ENCODE measurements at places on chromosomes 7 and 10.

GRCh38 chr7:111320133-111320532 is 229.2 kb downstream of the LRRN3 start:
- no peak for DNase-seq

DNA sequence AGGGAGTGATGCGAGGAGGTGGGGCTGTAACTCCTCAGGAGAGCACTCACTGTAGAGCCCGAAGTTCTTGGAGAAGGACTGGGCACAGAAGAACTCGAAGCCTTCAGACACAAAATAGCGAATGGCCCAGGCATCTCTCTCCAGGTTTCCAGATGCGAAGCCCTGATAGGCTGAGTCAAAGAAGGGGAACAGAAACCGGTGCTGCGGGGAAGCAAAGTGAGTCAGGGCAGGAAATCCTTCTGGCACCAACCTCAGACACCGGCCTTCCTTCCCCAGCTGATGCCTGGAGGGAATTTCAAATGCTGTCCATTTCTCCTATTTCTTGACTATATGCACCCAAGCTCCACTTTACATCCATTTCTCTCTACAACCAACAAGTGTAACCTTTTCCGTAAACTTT is 26.8 kb downstream of the GOT1 start:
- no peak for DNase-seq

- DNase-seq: no peak
These were observed 2.0 kb downstream of the BAZ1B start for GRCh38 chr7:73519867-73520672.

- DNase-seq: no peak
These were observed 3.1 kb upstream of the TAS2R38 start for GRCh38 chr7:141976524-141977245.

GRCh38 chr7:122883049-122883680 is 3.1 kb downstream of the CADPS2 start:
- no peak for DNase-seq

DNA sequence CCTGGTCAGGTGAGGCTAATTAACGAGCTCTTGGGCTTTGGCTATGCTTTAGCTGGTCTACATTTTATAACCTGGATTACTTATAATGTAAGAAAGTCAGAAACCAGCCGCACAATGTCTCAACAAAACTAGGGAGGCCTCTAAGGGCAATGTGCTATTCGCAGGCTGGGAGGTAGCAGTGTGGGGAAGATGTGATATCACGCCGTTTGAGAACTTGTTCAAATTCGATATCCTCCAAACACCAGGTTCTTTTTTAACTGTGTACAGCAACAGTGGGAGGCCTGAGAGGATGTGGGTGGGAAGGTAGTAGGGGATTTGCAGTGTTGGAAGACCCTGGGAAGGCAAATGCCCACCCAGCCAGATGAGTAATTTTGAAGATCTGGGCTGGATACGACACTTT is 184.5 kb downstream of the JAZF1 start:
- DNase-seq: no peak

DNA sequence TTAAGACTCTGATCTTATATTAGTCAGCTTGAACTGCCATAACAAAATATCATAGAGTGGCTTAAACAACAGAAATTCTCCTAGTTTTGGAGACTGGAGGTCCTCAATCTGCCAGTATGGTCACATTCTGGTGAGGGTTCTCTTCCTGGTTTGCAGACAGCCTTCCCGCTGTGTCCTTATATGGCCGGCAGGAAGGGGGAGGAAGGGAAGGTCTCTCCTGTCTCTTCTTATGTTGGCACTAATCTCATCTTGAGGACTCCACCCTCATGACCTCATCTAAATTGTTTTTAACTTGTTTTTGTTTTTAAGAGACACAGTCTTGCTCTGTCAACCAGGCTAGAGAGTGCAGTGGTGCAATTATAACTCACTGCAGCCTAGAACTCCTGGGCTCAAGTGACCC is 53.1 kb downstream of the VPS41 start:
- no peak for DNase-seq

- DNase-seq: no peak
These were observed 67.3 kb downstream of the EPDR1 start for GRCh38 chr7:37987732-37988131.

DNA sequence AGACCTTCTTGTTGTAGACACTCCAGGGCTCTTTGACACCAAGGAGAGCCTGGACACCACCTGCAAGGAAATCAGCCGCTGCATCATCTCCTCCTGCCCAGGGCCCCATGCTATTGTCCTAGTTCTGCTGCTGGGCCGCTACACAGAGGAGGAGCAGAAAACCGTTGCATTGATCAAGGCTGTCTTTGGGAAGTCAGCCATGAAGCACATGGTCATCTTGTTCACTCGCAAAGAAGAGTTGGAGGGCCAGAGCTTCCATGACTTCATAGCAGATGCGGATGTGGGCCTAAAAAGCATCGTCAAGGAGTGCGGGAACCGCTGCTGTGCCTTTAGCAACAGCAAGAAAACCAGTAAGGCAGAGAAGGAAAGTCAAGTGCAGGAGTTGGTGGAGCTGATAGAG is 5.5 kb downstream of the GIMAP7 start:
- no peak for DNase-seq

DNA sequence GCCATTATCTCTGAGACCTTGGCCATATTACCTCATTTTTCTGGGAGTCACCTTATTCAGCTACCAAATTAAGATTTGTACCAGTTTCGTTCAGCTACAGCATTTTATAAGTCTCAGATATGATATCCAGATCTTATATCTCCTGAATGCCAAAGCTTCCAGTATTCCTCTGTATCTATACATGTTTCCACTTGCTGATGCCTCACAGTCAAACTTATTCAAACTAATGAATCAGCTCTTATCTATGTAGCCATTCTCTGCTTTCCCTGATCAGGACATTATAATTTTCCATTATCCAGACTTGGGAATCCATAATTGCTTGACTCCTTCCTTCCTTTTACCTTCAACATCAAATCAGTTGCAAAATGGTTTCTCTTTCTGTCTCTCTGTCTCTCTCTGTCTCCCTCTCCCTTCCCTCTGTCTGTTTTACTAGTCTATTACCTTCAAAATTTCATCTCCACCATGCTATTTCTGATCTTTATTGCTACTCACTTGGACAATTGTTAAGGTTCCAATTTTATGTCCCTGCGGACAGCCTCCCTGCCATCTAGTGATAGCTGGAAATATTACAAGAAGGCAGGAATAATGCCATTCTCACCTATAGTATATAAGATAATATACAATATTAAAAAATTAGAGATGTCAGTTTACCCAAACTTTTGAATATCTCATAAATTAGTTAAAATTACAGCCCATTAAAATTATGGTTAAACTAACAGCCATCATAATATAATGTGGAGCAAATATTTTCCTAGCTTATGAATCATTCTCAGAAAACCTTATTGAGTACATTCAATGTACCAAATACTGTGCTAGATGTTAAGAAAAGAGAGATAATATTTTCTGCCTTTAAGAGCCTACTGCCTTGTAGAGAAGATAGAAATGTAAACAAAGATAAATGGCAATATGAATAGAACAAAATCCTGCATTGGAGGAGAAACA is 89.8 kb downstream of the PCLO start:
- no peak for DNase-seq

DNA sequence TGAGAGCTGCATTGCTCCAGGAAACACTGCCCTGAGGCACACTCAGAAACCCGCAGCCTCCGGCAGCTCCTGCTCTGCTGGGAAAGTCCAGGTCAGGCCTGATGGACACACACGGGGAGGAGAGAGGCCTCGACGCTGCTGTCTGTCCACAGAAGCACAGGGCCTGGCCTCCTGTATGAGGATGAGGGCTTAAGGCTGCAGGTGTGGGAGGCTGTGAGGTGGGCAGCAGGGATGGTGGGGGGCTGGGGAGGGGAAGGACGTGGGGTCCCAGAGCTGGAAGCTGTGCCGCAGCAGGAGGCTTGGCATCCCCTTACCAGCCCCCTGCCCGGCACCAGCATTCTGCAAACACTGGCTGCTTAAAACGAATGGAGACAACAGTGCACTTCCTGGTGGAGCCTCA is 186.2 kb downstream of the DNAJB6 start:
- no peak for DNase-seq

GRCh38 chr10:26527018-26527417 is 88.9 kb downstream of the APBB1IP start:
- no peak for DNase-seq

GRCh38 chr7:1853986-1854865 is 184.1 kb downstream of the ELFN1 start:
- DNase-seq: no peak

DNA sequence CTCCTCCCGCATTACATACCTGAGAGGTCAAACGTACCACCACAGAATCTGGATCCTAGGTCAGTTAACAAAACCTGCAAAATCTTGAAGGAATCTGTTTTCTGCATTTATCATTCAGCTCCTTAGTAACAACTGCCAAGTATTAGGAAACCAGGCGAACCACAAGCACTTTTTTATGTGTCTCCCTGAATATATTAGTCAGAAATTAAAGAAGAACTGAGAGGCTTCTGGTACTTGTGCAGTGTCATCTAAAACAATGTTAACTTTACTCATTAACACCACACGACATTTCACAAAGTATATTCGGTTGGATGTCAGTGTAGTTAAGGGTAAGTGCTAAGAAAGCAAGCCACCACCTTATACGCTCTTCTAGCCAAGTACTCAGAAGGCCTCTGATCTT is 2.5 kb downstream of the CCDC6 start:
- no peak for DNase-seq

DNA sequence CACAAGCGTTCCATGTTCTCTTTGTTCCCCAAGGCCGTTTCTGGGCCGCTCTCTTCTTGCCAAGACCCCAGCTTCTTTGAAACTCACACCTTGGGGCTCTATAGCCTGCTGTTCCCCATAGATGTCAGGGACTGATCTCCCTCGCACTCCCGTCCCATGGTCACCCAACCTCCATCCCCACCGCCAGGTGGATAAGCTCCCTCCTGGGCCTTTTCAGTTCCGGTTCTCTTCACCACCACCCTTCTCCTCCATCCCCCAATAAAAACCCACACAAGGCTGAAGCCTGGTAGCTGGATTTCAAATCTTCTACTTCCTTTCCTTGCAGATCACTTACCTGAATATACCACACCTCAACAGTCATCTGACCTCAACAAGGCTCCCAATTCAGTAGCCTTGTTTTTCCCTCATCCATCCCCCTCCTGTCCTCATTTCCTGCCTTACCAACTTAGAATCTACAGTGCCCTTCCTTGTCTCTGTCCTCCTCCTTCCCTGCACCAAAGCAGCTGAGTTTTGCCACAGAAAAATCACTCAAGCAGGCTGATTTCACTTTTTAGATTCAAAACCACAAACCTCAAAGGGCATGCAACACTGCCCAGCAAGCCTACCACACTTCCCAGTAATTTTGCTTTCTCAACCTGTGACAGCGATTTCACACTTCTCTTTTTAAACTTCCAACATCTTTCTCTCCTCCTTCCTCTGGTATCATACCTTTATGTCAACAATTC is 7.7 kb downstream of the SLC37A3 start:
- no peak for DNase-seq

- DNase-seq: no peak
These were observed 64.0 kb downstream of the CSTF2T start for GRCh38 chr10:51635436-51635835.

DNA sequence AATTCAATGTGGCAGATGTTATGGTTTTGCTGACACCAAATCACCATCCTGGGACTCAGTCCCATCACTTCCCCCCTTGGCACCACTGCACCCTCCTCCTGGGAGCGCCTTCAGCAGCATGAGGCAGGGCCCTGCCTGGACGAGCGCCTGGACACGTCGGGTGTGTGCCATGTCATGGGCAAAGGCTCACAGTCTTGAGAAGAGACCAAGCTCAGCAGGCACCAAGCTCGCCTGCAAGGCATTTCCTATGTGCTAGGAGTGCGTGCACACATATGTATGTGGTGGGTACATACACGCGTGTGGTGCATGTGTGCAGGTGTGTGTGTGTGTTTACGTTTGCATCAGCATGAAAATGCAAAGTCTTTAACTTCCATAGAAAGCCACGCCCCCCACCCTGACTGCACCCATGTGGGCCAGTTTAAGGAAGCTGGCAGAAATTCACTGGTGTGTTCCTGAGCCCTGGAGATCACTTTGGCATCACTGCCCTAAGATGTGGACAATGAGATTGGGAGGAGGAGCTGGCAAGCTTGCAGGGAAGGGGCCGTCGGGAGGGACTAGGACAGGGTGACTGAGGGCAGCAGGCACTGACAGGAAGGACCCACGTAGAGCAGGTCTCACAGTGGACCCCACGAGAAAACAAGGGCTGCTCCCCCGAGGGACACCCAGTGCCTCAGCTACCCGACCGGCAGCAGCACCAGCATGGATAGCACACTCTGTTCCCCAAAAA is 169.9 kb upstream of the PPP2R2D start:
- DNase-seq: no peak

GRCh38 chr10:75937823-75938222 is 506.4 kb downstream of the LRMDA start:
- DNase-seq: no peak

GRCh38 chr10:33412653-33413361 is 78.3 kb upstream of the NRP1 start:
- DNase-seq: no peak

- DNase-seq: no peak
These were observed 156.5 kb downstream of the WDR37 start for GRCh38 chr10:1212571-1213141.

GRCh38 chr7:45573204-45573603 is 964 bp upstream of the ADCY1 start:
- no peak for DNase-seq

DNA sequence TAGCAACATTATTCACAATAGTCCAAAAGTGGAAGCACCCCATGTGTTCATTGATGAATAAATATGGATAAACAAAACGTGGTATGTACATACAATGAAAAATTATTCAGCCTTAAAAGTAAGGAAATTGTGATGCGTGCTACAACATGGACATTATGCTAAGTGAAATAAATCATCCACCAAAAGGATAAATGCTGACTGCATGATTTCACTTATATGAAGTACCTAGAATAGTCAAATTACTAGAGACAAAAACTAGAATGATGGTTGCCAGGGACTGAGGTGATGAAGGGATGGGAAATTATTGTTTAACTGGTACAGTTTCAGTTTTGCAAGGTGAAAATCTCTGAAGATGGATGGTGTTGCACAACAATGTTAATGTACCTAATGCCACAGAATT is 56.6 kb downstream of the THSD7A start:
- DNase-seq: no peak

GRCh38 chr7:75971961-75972763 is 22.2 kb downstream of the TMEM120A start:
- no peak for DNase-seq

- DNase-seq: no peak
These were observed 38.9 kb downstream of the CYP51A1 start for GRCh38 chr7:92095380-92095779.
